ENCODE measurements at places on chromosomes 2 and 18.

DNA sequence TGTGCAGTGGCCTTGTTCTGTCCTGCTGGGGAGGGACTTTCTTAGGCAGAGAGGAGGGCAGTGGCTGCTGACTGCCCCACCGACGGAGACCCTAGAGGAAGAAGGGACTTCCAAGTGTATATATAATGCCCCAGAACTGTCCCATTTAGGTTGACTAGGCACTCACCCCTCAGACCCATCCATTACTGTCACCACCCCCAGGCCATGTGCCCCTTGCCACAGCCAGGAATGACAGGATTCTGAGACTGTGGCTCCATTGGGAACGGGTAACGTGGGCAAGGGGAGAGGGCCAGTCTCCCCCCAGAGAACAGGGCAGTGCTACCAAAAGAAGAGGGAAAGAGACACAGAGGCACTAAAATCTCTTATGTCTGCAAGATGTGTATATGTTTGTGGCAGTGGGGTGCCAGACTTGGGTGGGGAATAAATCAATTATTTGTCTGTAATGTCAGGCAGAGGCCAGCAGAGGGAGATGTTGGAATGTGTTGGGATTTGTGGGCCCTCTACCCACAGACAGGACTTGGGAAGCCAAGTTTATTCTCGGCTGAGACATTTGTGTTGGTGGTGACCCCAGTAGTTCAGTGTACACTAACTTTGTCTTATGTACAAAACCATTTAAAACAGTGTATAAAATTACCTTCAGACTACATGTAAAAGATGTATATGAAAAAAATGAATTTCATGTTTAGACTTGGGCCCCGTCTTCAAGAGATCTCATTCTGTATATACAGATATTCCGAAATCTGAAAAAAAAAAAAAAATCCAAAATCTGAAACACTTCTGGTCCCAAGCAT lies 24.0 kb upstream of the TMEM37 start:
- no peak for DNase-seq

- DNase-seq, result no peak
These were observed 384.4 kb downstream of the EIPR1 start for GRCh38 chr2:2993172-2993692.

DNA sequence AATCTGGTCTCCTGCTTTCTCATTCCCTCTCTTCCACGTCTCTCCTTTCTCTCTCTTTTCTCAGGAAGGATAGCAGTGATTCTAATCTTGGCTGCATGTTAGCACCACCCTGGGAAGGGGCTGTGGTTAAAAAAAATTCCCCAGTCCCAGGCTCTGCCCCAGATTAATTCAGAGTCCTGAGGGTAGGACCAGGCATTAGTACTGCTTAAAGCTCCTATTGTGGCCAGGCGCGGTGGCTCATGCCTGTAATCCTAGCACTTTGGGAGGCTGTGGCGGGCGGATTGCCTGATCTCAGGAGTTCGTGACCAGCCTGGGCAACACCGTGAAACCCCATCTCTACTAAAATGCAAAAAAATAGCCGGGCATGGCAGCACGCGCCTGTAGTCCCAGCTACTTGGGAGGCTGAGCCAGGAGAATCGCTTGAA lies 35.4 kb upstream of the EML4 start:
- DNase-seq, result no peak

DNA sequence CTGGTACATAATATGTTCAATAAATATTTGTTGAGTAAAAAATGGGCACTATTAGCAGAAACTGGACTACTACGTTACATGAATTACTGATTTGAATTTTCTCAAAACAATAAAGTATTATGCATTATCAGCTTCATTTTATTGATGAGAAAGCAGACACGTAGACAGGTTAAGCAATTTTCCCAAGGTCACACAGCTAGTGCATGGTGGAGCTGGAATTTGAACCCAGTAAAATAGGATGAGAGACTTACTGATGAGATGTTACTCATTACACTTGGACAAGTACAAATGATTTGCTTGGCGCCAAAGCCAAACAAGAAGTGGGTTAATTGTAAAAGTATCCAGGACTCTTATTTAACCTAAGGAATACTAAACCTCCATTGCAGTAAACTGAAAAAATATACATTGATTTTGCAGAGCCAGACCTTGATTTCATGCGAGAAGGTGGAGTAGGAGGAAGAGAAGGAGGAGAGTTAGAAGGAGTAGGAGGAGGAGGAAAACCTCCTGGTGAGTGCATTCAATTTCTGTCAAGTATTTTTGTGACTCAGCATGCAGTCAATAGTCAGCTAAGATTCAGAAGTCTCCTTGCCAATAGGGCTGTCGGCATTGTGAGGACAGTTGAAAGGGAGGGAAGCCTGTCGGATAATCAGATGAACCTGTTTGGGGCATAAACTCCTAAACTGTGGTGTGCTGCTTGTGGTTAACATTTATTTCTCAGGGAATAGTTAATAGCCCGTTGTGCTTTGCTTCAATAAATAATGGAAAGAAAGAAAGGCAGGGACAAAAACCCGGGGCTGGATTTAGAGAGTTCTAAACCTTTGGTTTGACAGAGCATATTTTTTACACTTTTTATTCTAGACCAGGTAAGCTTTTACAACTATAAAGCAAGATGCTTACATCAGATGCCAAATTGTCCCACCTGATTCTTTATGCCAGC lies 77.0 kb upstream of the TACR1 start:
- DNase-seq, result no peak

Measured in hematopoietic multipotent progenitor cell (in vitro differentiated cells).